ENCODE measurements at places on chromosomes 2 and 18.

DNA sequence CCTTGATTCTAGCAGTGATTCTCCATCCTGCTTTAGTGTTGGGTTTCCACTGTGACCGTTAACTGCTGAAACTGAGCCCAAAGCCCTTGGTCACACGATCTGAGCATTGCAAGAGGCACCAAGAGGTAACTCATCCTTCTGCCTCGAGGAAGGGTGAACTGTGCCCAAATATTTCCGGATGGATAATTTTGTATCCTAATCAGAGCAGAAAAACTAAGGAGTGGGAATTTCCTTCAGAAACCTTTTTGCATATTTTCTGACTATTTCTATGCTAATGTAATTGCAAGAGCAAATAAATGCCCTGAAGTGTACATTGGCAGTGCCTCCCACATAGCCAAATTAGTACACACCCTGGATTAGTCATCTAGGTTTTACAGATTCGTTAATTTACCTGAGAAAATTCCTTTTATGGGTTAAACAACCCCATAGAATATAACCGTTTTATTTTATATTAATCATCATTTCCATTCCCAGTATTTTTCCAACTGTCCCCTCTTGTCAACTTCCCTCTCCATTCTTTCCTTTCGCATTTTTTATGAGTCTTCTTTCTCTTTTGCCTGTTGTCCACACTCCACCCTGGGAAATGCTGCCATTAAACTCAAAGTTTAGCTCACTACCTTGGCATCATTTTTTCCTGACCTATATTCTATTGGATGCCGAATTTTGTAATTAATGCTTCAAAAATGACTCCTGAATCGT, 31.7 kb upstream of the COBLL1 start:
- DNase-seq, result no peak

DNA sequence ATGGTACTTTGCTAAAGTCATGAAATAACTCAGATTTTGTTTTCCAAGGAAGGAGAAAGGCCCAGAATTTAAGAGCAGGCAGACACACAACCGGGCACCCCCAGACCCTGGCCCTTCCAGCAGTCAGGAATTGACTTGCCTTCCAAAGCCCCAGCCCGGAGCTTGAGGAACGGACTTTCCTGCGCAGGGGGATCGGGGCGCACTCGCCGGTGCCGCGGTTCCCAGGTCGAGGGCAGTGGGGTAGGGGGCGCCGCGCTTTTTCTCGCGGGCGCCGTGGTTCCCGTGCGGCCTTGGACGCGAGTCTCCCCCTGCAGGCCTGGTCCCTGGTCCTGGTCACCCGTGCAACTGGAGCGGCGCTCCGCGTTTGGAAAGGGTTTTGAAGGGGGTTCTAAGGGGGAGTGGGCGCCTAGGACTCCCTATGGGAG, 1.2 kb downstream of the ZNF236 start:
- DNase-seq, result no peak

GRCh38 chr2:238873841-238874240, 26.0 kb downstream of the TWIST2 start:
- DNase-seq, result no peak

DNA sequence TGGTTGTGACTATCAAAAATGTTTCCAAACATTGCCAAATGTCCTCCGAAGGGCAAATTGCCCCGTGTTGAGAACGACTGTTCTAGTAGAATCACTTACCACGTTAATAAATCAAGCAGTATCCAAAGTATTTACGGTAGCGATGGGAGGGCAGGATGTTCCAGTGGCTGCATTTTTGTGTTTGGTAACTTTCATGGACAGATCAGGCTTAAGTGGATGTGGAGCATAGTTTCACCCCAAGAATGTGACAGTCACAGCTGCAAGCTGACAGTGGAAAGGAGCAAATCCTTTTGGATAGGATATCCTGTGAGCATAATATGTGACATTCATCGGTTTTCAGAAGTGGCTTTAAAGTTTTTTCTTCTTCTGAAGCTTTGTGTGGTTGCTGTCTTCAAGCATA, 46.3 kb upstream of the DARS1 start:
- DNase-seq, result no peak

GRCh38 chr2:223952280-223952968, 4.8 kb upstream of the MRPL44 start:
- DNase-seq, result no peak

DNA sequence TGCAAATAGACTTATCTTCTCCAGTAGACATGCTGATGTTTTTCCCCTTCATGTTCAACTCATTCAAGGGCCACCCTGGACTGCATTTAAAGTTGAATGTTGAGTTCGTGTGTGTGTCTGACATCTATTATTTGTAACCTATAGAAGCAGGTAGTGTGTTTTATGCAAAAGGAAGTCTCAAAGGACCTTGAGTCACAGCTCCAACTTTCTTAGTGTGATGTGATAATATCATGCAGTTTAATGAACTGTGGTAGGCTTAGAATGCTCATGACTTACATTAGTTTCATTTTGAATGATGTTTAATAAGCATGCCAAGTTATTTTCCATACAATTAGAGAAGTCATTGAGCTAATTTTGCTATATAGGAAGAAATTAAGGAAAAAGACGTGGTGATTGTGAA, 67.9 kb downstream of the CERS6 start:
- DNase-seq, result no peak

DNA sequence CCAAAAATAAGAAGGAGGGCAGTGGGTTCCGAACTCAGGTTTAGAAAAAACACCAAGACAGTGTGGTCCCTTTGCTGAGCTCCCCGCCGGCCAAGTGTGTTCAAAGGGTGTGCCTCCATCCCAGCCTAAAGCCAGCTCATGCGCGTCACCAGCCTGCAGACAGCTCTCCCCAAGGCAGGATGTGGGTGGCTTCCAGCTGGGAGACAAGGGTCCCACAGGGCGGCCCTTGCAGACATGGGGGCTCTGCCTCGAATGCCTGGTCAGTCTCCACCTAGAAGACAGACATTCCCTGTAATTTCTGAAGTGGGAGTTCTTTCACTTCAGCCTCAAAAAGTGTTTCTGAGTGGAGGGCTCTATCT, 135.8 kb upstream of the GPC1 start:
- no peak for DNase-seq

GRCh38 chr2:42925742-42926433, 133.5 kb upstream of the HAAO start:
- DNase-seq, result no peak

DNA sequence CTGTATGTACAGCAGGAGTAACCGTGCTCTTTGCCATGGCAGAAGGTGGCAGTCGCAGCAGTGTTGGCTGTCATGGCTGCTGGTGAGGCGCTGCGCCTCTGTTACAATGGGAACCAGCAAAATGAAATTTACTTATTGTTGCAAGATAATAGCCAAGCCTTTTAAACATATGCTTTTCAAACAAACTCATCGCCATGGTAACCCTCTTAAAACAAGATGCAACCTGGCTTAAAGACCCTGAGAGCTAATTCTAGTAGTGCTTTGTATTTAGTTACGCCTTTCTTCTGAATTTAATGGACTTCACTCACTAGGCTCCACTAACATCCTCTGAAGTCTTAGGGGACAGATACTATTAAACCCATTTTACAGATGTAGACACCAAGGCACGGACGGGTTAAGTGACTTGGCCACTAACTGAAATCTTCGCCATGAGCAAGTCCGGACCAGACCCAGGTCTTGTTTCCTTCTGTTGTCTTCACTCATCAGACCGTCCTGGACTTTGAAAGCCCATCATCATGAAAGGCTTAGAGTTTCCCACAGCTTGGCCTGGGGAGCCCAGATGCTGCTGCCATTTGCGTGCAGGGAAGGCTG, 111.6 kb upstream of the ODC1 start:
- no peak for DNase-seq

DNA sequence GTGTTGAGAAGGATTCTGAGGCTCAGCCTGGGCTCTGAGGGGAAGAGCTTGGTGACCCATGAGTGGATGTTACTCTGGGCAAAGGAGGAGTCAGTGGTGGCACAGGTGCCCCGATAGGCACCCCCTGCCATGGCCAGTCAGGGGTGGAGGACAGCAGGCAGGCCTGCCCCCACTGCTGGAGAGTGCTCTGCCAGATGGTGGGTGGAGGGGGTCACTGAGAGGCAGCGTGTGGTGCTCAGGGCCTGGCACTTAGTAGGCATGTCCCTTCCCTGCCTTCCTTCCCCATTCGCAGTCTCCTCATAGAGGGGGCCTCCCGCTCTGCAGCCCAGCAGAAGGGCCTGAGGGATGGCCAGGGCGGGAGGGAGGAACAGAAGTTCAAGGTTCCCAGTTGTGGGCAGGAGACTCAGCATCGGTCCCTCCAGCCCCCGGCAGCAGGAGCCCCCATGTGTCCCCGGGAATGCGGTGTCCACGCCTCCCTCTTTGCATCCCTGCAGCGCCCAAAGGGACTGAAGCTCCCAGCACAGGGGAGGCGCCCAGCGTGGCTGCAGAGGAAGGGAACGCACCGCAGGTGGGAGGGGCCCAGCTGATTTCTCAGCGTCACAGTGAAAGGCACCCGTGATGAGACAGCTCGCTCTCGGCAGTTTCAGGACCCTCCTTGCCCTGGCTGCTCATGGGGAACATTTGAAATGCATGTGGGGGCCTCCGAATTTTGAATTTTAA, 5.7 kb upstream of the SNED1 start:
- no peak for DNase-seq

GRCh38 chr2:3461801-3462492, 57.4 kb downstream of the ADI1 start:
- peak; percentile 13 for DNase-seq

- no peak for DNase-seq
Measured at GRCh38 chr2:167966937-167967913, 280.2 kb downstream of the STK39 start.

DNA sequence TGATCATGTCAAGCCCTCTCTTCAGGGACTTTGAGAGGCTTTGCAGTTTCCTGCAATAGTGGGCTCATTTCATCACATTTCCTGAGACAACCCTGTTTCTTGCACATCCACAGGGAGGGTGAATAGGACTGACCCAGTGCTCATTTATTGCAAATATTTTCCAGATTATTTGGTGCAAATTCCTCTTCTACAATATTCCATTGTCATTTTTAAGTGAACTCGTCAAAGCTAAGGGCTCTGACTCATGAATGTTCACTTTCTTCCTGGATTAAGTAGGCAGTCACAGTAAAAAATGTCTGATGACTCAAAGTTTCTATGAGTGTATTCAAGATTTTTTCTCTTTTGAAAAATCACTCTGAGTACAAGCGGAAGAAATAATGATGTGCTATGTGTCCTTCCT, 225.5 kb upstream of the GALNT5 start:
- DNase-seq, result no peak

DNA sequence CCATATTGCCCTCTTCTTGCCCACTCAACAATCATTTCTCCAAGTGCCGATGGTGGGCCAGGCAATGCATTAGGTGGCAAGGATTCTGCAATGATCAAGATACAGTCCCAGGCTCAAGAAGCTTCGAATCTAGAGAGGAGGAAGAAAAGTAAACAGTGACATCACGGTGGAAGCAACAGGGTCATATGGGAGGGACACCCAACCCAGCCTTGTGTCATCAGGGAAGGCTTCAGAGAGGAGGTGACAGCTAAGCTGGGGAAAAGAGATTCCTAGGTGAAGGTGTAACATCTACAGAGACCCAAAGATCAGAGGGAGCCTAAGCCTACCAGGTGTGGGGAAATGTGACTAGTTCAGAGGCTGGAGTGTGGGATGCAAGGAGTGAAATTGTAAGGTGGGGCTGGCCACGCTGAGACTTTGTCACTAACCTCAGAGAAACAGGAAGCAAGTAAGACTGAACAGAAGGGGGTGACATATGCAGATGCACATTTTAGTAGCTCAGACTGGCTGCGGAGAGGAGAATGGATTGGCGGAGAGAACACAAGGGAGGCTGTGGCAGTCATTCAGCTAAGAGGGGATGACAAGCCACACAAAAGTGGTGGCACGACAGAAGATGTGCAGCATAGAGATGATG, 104.9 kb downstream of the ANKRD44 start:
- peak; percentile 66 for DNase-seq

GRCh38 chr2:46537624-46538295, 58.4 kb downstream of the TMEM247 start:
- DNase-seq, result no peak

- DNase-seq, result no peak
Measured at GRCh38 chr2:152729844-152730243, 11.4 kb downstream of the ARL6IP6 start.

GRCh38 chr2:217890445-217890844, 112.3 kb downstream of the TNS1 start:
- DNase-seq, result no peak

DNA sequence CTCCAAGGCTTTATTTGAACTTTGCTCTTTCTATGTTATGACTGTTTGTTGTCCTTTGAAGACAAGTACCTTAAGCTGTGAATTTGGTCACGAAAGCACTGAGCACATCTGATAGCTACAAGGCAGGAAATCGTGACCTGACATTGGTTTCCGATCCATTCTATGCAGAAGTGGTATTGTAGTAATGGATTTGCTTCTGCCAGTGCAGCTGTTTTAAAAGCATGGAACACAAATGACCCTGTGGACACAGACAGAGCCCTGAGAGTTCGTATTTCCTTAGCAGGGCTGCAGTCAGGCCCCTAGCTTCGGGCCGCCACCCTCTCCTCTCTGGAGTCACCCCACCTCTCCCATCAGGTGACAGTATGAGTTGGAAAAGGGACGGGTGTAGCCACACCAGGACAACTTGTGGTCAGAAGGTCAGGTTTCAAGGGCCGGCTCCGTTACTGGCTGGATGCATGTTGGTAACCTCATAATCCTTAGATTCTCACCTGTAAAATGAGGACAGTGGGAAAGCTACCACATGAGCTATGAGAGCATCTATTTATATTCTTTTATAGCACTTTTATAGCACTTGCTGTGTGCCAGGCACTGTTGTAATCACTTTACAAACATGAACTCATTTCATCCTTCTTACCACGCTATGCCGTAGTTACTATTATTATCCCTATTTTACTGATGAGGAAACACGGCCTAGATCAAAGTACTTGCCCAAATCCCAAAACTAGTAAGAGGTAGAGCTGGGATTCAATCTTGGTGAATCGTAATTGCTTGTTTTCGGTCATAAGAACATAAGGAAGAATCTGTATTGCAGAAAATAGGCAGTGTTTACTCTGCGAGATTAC, 70.2 kb downstream of the SPATS2L start:
- DNase-seq, result no peak

DNA sequence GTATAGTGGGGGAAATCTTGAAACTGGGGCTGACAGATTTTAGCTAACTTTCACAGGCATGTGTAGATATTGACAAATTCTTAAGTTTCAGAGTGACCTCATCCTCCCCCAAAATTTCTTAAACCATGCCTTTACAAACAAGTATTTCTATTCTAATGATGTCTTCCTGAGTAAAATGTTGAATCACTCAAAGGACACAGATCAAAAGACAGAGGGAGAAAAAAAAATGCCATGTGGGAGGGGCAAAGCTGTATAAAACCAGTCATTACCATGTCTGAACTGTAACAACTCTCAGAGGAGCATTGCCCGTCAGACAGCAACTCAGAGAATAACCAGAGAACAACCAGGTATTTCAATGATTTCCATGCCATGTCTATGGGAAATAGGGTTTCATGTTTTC, at the start of gene SERPINB2:
Gene SERPINB2, plus strand, starts transcription at position 282 of the 400 bp plus-strand sequence. CDS start 3,740 bp downstream, outside the sequence.
- no peak for DNase-seq
